ENCODE measurements at places on chromosomes 1 and 21.

DNA sequence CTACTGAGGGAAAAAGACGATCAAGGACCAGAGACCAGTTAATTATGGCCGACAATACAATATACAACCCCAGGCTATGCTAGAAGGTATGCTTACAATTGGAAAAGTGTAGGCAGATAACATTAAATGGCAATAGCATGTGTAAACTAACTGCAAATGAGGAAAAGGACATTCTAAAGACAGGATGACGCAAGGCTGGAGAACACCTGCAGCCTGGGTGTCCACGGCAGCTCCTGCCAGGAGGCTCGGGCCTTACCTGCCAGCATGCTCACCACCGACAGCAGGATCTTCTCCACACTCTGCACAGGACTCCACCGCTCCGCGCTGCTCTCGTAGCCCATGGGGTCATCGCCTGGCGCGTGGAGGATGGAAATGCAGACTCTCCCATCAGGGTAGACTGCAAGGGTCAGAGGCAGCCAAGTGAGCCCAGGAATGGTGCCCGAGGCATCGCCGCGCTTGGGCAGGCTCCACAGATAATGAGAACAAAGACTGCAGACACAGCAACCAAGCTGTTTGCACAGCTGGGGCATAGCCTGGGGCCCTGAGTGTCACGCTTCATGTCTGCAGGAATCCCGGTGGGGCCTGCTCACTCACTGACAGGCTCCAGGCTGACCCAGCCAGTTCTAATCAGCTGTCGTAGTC, 28.2 kb downstream of the UBE2G2 start:
- DNase-seq = no peak

DNA sequence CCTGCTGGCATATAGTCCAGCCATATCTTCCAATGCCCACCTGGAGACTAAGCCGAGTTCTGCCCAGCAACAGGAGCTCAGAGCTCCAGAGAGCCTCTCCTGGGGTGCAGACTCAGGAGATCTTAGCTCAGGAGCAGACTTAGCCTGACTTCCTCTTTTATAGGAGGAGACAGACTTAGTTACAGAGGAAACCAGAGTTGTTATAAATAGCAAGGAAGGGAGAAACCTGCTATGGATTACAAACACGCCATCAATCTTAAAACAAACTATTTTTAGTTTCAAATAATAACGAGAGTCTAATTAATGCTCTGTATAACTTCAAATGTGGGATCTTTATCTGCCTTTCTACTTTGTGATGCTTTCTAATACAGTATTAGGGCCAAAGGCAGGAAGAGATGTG, 3.3 kb upstream of the KIF21B start:
- DNase-seq = no peak

DNA sequence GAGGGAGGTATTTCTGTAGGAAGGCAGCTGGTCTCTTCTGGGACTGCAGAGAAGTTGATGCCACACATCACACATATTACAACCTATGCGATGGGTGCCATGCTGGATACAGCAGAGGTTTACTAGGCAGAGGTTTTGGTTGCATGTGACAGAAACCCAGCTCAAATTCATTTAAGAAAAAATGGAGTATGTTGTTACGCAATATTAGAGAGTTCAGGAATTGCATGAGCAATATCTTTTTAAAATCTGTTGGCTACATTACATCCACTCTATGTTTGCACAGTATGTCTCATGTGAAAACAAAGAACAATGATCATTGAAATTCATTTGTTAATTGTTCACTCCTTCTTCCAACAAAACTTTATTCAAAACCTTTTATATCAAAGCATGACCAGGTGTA, 425.2 kb downstream of the RWDD3 start:
- no peak for DNase-seq

- DNase-seq = peak; percentile 7
Measured at GRCh38 chr1:91335603-91336002, 69.0 kb downstream of the HFM1 start.

- peak; percentile 97 for DNase-seq
Measured at GRCh38 chr1:198880818-198881597, 242.2 kb downstream of the PTPRC start.

- no peak for DNase-seq
Measured at GRCh38 chr1:204545881-204546280, 29.7 kb downstream of the MDM4 start.

DNA sequence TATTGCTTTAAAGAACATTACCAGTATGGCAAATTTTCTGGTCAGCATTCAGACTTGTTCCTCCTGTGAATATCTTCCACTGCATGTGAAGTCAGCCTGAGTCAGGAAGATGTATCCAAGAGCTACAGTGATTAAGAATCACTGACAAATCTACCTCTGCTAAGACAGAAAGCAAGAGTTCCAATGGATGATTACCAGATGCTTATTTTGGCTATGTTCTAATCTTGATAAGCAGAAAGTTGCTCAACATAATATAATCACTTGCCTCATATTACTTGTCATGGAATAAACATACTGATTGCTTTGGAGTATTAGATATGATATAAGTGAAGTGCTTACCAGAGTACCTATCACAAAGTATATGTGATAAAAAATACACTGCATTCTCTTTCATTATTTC, 738.1 kb downstream of the ADGRL2 start:
- peak; percentile 27 for DNase-seq

DNA sequence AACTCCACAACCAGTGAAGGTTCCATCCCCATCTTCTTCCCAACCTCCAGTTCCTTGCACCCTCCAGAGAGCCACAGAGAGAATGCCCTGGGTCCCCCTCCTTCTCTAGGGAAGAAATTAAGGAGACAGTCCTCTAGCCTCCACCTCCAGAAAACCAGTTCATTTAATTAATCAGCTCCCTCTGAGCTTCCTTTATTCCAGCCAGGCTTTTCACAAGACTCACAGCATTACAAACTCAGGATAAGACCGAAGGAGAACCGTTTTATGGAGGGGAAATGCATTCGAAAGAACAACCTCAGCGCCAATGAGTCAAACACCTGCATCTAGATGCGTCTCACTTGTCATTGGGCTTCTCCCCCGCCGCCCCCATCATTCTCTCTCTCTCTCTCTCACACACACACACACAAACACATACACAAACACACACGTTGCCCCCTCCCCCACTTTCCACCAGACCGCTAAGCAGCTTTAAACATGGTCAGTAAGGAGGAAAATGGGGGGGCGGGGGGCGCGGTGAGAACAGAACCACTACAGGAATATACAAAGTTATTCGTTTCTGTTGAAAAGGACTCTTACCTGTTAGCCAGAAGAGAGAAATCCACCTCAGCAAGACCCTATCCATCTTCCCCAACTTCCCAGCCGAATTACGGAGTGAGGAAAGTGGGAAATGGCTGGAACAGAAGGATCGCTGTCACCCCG, 544 bp downstream of the ILDR2 start:
- DNase-seq = no peak

DNA sequence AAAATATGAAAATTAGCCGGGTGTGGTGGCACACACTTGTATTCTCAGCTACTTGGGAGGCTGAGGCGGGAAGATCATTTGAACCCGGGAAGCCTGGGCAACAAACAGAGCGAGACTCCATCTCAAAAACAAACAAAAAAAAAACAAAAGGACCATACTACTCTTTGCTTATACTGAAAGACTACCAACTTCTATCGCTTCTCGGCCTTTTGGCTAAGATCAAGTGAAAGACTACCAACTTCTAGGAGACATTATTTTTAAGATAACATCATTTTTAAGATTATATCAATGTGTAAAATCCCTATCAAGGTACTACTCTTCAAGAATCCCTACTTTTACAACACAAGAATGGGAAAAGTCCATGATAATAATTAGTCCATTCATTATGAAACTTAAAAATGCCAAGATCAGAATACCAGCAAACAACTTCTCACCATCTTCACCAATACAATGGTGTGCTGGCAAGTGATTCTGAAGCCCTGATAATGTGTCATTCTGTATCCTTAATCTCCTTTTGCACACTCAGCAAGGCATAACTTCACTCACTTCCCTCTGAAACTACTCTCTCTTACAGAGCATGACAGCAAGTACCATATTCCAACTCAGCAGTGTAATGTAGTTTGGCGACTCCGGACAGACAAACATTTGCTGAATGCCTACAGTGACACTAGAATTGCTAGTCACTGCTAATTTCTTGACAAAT, 1.7 kb downstream of the PTP4A2 start:
- no peak for DNase-seq

- DNase-seq = no peak
Measured at GRCh38 chr21:45164838-45165237, 90.5 kb downstream of the ADARB1 start.

GRCh38 chr1:150192012-150192411, 42.3 kb downstream of the PLEKHO1 start:
- DNase-seq = peak; percentile 92
